ENCODE measurements at places on chromosomes 5 and 9. TPM values are rescaled to one million over a fixed set of nuclear protein-coding genes. Genes with fewer than 3 reads are reported as not detected.
A peak's percentile ranks its signal among the peaks of the same experiment; 100 is the strongest.

Gene CTSV
- total RNA-seq = 7.2 TPM

Gene ANKRD18B
- total RNA-seq = 25.0 TPM

Gene PCDHB14
- 5.5 TPM for total RNA-seq

Gene ANXA2R
- total RNA-seq = 1.2 TPM

Gene PPP3R2
- total RNA-seq = not detected

Gene GPR21
- not detected for total RNA-seq

GRCh38 chr9:121999556-121999955 lies 93.6 kb downstream of the TTLL11 start:
- H3K4me3 ChIP-seq = no peak overlapping the region
- no peak overlapping the region for H3K27ac ChIP-seq
- no peak for DNase-seq
- no peaks in the 10 kb centered on the region for H3K36me3 ChIP-seq
- peaks cover 8% of the 10 kb centered on the region for H3K4me1 ChIP-seq
- no peaks in the 10 kb centered on the region for H3K27me3 ChIP-seq

DNA sequence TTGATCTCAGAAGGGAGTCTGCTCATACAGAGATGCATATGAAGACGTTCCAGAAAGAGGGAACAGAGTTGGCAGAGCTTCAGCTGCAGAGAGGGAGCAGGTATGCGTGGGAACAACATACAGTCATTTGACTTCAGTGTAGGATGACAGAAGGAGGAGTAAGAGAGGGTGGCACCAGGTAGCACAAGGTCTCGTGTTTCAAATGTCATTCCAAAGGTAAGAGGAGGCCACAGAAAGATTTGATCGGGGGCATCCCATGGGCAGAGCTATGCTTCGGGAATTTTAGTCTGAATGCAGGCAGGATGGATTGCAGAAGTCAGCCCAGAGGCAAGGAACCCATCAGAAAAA lies 367.1 kb downstream of the CDK5RAP2 start:
- no peaks in the 10 kb centered on the region for H3K27me3 ChIP-seq
- no peak overlapping the region for H3K27ac ChIP-seq
- no peak overlapping the region for H3K4me3 ChIP-seq
- no peaks in the 10 kb centered on the region for H3K36me3 ChIP-seq
- DNase-seq = no peak
- H3K4me1 ChIP-seq = no peaks in the 10 kb centered on the region

DNA sequence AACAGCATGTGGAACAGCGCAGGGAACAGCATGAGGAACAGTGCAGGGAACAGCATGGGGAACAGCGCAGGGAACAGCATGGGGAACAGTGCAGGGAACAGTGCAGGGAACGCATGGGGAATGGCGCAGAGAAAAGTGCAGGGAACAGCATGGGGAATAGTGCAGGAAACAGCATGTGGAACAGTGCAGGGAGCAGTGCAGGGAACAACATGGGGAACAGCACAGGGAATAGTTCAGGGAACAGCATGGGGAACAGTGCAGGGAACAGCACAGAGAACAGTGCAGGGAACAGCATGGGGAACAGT lies 2.0 kb downstream of the LCN8 start:
- H3K27me3 ChIP-seq = peaks cover 11% of the 10 kb centered on the region
- H3K27ac ChIP-seq = no peak overlapping the region
- DNase-seq = no peak
- no peaks in the 10 kb centered on the region for H3K36me3 ChIP-seq
- peaks cover 5% of the 10 kb centered on the region for H3K4me1 ChIP-seq

DNA sequence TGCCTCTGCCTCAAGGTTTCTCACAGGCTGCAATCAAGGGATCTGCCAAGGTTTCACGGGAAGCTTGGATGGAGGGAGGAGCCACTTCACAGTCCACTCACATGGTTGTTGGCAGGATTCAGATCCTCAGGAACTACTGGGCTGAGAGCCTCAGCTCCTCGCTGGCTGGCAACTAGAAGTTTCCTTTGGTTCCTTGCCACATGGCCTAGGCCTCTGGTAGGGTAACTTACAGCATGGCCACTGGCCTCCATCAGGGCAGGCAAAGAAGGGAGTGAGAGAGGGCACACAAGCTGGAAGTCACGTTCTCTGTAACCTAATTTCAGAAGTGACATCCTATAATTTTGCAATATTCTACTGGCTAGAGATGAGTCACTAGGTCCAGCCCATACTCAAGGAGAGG lies 32.2 kb downstream of the SPOCK1 start:
- H3K27ac ChIP-seq = no peak overlapping the region
- peaks cover 9% of the 10 kb centered on the region for H3K27me3 ChIP-seq
- no peak overlapping the region for H3K4me3 ChIP-seq
- no peaks in the 10 kb centered on the region for H3K36me3 ChIP-seq
- H3K4me1 ChIP-seq = peaks cover 10% of the 10 kb centered on the region

DNA sequence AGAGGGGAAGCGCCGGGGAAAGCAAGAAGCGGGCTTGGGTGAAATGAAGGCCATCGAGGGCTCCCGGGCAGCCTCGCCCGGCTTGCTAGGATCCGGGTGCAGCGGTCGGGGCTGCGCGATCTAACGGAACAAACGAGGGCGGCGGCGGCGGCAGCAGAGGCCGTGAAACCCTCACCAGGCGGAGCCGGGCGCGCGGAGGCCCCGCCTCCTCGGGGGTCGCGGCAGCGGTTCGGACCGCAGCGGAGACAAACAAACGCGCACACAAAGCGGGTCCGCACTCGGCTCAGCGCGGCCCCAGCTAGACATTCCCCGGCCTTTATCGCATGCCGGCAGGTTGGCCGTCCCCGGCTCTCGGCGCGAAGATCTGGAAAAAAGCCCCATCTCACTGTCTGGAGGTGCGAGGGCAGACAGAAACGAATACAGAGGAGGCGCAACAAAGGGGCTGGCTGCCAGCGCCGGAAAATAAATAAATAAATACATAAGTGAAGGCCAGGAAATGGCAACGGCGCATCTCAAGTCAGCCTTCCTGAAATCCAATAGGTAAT lies 10.5 kb upstream of the TRIM36 start:
- peaks cover 10% of the 10 kb centered on the region for H3K4me1 ChIP-seq
- DNase-seq = peak; percentile 70
- peak overlapping the region; percentile 94 for H3K27ac ChIP-seq
- peaks cover 3% of the 10 kb centered on the region for H3K36me3 ChIP-seq
- peaks cover 82% of the 10 kb centered on the region for H3K27me3 ChIP-seq
- H3K4me3 ChIP-seq = peak overlapping the region; percentile 93

DNA sequence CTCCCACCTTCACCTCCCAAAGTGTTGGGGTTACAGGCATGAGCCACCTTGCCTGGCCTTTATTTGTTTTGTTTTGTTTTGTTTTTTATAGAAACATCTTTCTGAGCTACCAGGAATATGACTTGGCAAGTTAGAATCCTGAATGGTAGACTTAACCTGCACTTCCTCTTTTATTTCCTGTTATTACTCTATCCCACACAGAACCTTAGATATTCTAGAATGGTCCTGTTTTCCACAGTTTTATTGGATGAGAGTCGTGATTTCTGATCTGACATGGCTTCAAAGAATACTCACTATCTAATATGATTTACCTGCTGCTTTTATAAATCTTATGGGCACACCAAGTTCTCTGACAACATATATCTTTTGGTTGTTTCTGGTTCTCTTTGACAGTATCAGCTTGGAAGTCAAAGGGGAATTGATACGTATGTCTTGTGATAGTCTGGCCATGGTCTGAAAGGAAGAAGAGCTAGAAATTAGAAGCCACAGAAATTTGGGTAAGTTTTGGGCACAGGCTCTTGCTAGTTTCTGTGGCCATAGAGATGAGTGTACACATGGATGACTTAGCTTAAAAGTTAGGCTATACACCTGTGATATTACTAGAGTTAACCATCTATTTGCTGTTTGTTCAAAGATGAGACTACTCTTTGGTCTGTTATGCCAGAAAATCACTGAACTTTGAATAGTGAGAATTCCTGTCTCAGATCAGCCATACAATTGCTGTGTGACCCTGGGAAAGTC lies 4.7 kb upstream of the PANK3 start:
- no peaks in the 10 kb centered on the region for H3K36me3 ChIP-seq
- peak overlapping the region; percentile 76 for H3K27ac ChIP-seq
- H3K27me3 ChIP-seq = no peaks in the 10 kb centered on the region
- no peak for DNase-seq
- peaks cover 18% of the 10 kb centered on the region for H3K4me1 ChIP-seq

GRCh38 chr9:87673446-87674120 lies 52.3 kb upstream of the CTSL start:
- no peaks in the 10 kb centered on the region for H3K27me3 ChIP-seq
- H3K27ac ChIP-seq = peak overlapping the region; percentile 58
- peaks cover under 1% of the 10 kb centered on the region for H3K4me1 ChIP-seq

DNA sequence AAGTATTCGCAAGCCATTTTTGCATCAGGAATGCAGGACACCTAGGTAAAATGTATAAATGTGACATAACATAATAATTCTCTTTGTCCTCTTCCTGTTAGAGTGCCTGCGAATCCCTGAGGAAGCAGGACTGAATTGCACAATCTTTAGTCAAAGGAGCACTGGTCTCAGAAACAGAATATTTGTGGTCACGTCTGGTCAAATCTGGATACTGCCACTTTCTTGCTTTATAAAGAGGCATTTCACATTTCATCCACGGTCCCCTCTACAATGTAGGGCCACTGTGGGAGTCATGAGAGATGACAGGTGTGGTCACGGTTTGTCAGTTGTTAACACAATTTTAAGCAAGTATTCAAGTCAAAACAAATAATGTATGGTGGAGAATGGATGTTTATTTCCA lies 564.0 kb downstream of the IRX1 start:
- no peak overlapping the region for H3K27ac ChIP-seq
- H3K4me3 ChIP-seq = no peak overlapping the region
- H3K36me3 ChIP-seq = no peaks in the 10 kb centered on the region
- no peaks in the 10 kb centered on the region for H3K27me3 ChIP-seq
- DNase-seq = no peak

GRCh38 chr5:63211448-63212132 lies 633.0 kb downstream of the LRRC70 start:
- H3K4me3 ChIP-seq = no peak overlapping the region
- H3K4me1 ChIP-seq = no peaks in the 10 kb centered on the region
- H3K27me3 ChIP-seq = no peaks in the 10 kb centered on the region

GRCh38 chr5:164346785-164347630 lies 841.6 kb downstream of the MAT2B start:
- H3K4me3 ChIP-seq = no peak overlapping the region
- H3K4me1 ChIP-seq = peaks cover 5% of the 10 kb centered on the region
- DNase-seq = no peak

- peak overlapping the region; percentile 90 for H3K27ac ChIP-seq
- H3K4me3 ChIP-seq = peak overlapping the region; percentile 36
- H3K4me1 ChIP-seq = peaks cover 56% of the 10 kb centered on the region
- no peaks in the 10 kb centered on the region for H3K36me3 ChIP-seq
- no peak for DNase-seq
Observed at GRCh38 chr9:113620377-113621161, 157.0 kb downstream of the RGS3 start.

DNA sequence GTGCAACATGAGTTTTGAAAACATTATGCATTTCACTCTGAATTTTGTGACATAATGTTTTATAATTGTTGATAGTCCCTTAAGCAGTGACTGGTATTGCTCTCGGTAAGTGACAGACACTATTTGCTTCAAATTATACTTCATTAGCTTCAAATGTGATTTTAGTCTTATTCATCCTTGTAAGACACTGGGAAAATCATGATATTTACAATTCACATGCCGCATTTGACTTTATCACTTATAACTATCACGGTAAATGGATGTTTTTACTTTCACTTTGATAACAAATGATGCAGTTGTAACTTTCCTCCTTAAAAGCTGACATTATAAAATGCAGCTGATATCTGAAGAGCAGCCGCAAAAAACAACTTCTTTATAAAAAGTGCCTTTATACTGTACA lies 44.1 kb upstream of the ITGA2 start:
- no peaks in the 10 kb centered on the region for H3K36me3 ChIP-seq
- H3K27ac ChIP-seq = no peak overlapping the region
- H3K4me1 ChIP-seq = no peaks in the 10 kb centered on the region
- H3K4me3 ChIP-seq = no peak overlapping the region
- DNase-seq = no peak

DNA sequence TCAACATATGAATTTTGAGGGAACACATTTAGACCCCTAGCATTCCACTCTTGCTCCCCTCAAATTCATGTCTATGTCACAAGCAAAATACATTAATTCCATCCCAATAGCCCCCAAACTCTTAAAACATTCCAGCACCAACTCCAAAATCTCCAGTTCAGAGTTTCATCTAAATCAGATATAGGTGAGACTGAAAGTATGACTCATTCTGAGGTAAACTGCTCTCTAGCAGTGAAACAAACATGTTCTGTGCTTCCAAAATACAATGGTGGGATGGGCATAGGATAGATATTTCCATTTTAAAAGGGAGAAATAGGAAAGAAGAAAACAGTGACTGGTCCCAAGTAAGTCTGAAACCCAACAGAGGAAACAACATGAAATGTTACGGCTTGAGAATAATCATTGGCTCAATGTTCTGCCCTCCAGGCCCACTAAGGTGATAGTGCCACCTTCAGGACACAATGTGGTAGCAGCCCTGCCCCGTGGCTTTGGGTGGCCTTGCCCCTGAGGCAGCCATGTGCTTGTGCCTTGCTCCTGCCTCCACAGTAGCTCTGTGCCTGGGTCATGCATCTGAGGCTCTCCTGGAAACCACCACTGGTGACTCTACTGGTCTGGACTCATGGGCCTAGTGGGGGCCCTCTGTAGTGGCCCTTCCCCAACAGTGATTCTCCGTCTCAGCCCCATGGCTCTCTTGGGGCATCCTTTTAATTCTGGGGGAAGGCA lies 36.4 kb upstream of the IPPK start:
- DNase-seq = no peak
- no peak overlapping the region for H3K27ac ChIP-seq
- H3K36me3 ChIP-seq = peaks cover 21% of the 10 kb centered on the region
- no peak overlapping the region for H3K4me3 ChIP-seq
- no peaks in the 10 kb centered on the region for H3K27me3 ChIP-seq

GRCh38 chr9:91099436-91099835 lies 262.3 kb downstream of the AUH start:
- no peaks in the 10 kb centered on the region for H3K36me3 ChIP-seq
- no peak for DNase-seq
- H3K4me1 ChIP-seq = peaks cover 13% of the 10 kb centered on the region

- H3K27me3 ChIP-seq = no peaks in the 10 kb centered on the region
- no peak overlapping the region for H3K27ac ChIP-seq
- no peaks in the 10 kb centered on the region for H3K36me3 ChIP-seq
- DNase-seq = no peak
Observed at GRCh38 chr9:87109231-87109631, 161.9 kb upstream of the GAS1 start.

DNA sequence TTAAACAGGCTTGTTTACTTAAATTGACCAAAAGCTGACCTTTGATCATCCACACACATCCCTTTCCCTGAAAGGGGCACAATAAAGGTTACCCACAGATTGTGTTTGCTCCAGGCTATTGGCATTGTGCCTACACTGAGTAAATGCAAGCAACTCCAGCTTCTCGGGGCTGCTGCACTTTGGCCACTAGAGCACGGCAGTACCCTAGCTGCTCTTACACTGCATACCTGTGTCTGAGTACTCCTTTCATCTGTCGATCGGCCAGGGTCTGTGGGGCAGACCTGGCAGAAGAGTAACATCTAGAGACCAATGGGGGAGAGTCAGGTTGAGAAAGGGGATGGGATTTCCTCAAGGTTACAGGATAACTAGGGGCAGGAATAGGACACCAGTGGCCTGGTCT lies 281.9 kb upstream of the NMUR2 start:
- H3K27ac ChIP-seq = no peak overlapping the region
- no peak overlapping the region for H3K4me3 ChIP-seq
- no peaks in the 10 kb centered on the region for H3K4me1 ChIP-seq
- H3K36me3 ChIP-seq = no peaks in the 10 kb centered on the region
- H3K27me3 ChIP-seq = no peaks in the 10 kb centered on the region

- no peaks in the 10 kb centered on the region for H3K36me3 ChIP-seq
- H3K4me1 ChIP-seq = no peaks in the 10 kb centered on the region
- H3K27ac ChIP-seq = no peak overlapping the region
- no peak overlapping the region for H3K4me3 ChIP-seq
- H3K27me3 ChIP-seq = peaks cover 3% of the 10 kb centered on the region
- no peak for DNase-seq
Observed at GRCh38 chr9:108621991-108622855, 233.6 kb downstream of the ACTL7B start.
